Activated CD8-positive, alpha-beta memory T cell treated with anti-CD3 and anti-CD28 coated beads for 24 hours (primary cell): ENCODE measurements at places on chromosomes 12 and 14.

DNA sequence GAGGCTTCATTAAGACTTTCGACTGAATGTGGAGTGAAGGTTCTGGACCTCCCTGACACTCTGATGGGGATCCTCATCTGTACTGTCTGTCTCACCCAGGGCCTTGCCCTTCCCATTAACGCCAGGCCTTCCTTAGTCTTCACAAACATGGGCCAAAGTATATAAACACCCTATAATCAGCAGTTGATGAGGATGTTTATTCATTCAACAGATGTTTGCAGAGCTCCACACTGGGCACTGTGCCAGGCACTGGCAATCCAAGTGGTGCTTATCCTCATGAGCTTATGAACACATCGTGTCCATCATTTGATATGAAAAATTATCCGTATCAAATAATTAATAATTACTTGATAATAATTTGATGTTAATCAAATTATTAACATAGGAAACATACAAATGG lies 454.4 kb downstream of the FUT8 start:
- no peak for DNase-seq

GRCh38 chr12:1047898-1048660 lies 57.1 kb downstream of the ERC1 start:
- no peak for DNase-seq

- no peak for DNase-seq
These were observed 3.9 kb downstream of the FLRT2 start for GRCh38 chr14:85533861-85534291.

DNA sequence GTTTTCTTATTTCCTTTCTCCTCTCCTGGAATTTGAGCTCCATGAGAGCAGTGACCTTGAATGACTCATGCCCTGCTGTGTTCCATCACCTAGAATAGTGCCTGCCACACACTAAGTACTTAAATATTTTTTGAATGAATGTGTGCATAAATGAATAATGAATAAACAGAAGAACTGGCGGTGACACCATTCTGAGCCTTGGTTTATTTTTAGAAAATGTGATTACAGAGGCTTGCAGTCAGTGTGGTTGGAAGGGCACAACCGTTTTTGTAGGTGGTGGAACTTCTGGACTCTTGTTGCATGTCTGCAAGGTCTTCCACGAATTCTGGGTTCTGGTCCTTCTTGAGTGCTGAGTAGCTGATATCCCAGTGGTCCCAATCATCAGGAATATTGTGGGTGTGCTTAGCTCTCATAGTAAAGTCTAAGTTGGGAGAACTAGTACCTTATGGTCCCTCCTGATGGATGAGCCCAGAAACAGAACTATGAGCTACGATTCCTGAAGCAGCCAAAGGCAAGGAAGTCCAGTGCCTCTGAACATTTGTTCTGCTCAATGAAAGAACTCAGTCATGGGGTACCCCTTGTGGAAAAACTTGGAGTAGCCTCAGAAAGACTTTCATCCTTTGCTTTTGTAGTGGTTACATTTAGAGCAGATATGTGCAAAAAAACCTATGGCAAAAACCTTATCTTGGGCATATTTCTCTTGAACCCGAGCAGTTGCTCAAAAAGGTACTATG lies 28.8 kb upstream of the BHLHE41 start:
- DNase-seq: no peak

GRCh38 chr14:57809808-57810207 lies 56.1 kb downstream of the SLC35F4 start:
- DNase-seq: no peak

- no peak for DNase-seq
These were observed 2.2 kb downstream of the TEDC1 start for GRCh38 chr14:105492971-105493871.

DNA sequence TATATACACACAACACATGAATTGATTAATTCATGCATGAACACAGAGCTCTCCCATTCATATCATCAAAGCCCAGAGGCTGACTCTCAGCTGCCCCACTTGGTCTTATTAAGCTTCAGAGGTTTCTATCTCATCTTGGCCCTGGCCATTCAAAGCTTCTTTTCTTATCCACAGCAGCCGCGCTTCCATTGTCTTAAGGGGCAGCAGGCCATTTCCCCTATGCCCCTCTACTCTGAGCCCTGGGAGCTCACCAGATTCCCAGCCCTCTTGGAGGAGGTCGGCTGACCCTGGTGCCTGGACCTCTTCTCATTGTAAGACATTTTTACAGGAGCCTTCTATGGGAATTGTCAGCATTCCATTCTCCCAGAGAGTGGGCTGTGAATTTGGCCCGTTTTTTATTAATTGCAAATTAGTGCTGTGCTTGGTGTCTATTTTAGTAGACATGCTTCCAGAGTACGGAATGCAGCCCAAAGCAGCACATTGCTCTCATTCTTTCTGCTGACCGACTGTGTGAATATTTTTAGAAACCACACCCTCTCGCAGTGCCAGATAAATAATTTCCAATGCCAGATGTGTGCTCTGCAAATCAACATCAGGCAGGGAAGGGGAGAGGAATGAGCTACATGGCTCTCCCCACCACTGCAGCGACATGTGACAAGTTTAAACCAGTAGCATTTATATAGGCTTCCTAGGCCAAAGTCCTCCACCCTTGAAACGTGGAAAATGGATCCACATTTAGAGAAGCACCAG lies 58.5 kb downstream of the NUAK1 start:
- no peak for DNase-seq
